Stimulated activated CD4-positive, alpha-beta T cell treated with anti-CD3 and anti-CD28 coated beads, Interleukin-15, amount 100 ng/mL, for 1 hour (primary cell): ENCODE measurements at places on chromosomes 3 and 15.

- DNase-seq: peak; percentile 28
Measured at GRCh38 chr15:33201491-33202231, 7.1 kb upstream of the FMN1 start.

- DNase-seq: no peak
Measured at GRCh38 chr15:79516155-79516554, 84.0 kb downstream of the MINAR1 start.

- no peak for DNase-seq
Measured at GRCh38 chr15:64808785-64809453, 16.5 kb downstream of the PIF1 start.

DNA sequence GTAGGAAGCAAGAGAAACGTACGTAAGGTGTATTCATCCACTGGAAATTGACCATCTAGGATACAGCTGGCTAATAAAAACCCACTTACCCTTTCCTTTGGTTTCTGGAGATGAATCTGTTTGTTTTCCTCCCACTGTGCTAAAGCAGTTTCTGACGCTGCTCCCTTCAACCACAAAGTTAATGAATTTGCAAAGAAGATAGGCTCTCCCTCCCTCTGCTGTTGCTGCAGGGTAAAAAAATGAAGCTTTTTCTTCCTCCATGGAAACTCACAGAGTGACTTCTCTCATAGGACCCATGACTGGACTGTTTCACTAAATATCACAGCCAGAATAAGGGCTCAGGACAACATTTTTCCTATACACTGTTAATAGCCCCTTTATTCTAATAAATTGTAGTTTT lies 172.1 kb upstream of the LRRN1 start:
- DNase-seq: no peak

- DNase-seq: no peak
Measured at GRCh38 chr15:79954661-79955060, 16.3 kb downstream of the BCL2A1 start.

GRCh38 chr15:81106560-81106959 lies 27.5 kb upstream of the CFAP161 start:
- DNase-seq: no peak

- DNase-seq: no peak
Measured at GRCh38 chr3:170953736-170954135, 45.3 kb upstream of the EIF5A2 start.

- DNase-seq: no peak
Measured at GRCh38 chr3:124298301-124298700, 306.4 kb upstream of the ROPN1 start.

DNA sequence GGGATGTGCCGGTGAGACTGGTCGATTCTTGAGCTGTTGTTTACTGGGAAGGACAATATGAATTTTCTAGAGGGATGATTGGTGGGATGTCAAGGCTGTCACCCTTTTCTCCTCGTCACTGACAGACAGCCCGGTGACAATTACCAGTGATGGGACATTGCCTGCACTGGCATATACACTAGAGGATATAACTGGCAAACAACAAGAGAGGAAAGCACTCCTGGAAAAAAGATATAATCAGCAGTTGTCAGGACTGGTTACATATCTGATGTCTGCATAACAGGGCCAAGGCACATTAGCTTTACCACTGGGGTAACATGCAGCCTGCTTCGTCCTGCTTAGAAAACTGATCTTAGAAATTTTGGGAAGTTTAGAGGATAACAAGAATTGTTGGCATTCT lies 131.1 kb downstream of the ROBO2 start:
- DNase-seq: no peak

DNA sequence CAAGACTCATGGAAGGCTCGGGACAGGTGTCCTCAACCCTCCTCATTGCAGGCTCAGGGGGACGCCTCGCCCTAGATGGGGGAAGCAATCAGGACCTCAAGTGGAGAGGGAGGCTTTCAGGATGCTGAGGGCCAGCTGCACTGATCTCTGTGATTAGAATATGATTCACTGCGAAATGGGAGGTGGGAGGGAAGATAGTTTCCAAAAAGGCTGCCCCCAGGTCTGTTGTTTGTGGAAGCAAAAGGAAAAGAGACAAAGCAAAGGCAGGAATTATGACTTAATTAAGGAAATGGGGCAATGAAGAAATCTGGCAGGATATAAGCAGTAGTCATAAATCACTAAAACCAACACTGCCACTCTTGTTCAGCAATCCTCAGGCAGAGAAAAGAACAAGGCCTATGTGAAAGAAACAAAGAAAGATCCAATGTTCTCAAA lies 85.6 kb upstream of the ABHD17C start:
- DNase-seq: no peak

DNA sequence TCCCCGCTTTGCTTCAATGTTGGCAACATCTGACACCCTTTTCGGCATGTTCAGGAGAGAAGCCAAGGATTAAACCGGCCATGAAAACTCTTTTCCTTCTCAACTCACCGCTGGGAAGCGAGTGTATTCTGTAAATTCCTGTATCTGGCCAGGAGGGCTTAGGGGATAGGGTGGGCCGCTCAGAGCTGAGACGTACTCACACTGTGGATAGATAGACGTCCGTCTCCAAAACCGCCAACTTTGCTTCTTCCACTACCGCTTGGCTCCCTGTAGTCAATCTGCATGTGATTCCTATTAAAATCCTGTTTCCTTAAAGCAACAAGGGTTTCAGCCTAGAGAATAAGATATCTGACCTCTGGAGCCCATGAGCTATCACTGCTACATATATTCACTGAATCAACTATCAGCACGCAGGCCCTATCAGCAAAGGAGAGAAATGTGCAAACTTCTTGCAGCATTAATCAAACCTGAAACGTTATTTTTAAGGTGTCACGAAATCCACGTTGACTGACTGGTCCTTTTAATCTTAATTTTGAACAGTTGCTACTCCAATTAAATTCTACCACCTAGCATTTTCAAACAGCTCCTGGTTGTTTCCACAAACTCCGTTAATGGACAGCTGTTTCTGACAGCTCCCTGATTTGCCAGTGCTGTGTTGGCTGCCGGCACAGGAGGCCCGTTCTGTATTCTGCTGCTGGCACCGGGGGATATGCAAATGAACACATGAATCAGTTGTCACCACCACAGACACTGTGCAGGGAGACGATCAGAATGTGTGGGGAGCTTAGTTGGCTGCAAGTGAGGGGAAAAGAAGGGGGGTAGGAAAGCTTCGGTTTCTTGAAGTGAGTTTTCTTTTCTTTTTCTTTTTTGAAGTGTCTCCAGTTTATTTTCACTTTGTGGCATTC lies 438.9 kb upstream of the ARRDC4 start:
- no peak for DNase-seq

GRCh38 chr3:36525115-36525801 lies 145.0 kb downstream of the STAC start:
- no peak for DNase-seq

DNA sequence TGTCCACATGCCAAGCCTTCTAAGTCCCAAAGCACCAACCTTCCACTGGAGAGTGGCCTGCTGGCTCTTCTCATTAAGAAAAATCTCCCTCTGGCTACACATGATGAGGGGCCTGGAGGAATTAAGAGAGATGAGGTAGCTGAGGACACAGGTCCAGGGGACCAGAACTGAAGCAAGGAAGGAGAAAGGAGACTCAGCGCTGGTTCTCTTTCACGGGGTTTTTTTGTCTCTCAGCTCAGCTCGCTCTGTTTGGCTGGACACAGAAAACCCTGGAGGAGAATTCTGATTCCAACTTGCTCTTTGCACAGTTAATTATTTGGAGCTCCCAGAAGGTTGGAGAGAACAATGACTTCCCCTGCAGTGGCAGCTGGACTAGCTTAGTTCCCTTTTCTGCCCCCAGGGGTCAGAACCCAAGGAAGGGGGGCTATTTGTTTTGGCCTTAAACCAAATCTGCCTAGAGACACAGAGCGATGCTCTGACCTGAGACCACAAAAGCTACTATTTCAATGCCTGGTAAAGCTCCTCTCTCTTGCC lies 507.6 kb downstream of the FHIT start:
- DNase-seq: no peak

DNA sequence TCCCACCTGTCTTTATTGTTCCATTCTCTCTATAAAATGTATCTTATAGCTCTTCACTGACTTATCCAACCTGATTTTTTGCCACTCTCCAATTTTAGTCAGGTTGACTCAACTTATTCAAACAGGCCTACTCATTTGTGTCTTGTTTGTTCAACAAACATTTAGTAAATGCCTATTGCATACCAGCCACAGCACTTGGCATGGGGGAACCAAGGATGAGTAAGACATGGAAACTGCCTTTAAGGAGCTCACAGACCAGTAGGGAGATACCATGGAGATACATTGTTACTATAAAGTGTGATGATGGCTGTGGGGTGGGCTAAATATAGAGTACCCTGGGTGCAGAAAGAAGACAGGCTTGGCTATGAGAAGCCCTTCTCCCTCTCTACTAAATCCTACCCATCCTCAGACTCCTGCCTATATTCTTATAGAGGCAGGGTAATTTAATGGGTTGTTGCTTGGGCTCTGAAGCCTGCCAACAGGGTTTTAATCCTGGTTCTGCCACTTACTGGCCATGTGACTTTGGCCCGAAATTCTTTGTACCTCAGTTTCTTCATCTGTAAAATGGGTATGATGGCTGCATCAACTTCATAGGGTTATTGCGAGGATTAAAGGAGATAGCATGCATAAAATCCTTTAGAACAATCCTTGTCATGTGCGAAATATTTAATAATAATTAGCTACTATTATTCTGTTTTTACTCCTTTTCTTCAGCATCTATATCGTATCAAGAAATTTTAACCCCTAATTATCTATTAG lies 348.5 kb upstream of the UMPS start:
- DNase-seq: no peak

DNA sequence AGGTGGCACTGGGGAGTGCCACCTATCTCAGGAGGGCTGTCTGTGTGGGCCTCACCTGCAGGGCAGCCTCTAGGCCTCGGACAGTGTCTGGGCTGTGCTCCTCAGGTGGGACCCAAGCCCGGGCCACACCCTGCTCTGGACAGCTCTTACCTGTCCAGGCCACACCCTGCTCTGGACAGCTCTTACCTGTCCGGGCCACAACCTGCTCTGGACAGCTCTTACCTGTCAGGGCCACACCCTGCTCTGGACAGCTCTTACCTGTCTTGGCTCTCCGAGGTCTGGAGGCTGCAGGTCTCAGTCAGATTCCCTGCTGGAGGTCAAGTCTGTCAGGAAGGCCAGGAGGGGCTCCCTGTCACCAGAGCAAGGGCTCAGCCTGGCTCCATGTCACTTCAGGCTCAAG lies 80.6 kb downstream of the LINGO1 start:
- DNase-seq: no peak
